ENCODE measurements at places on chromosomes 16 and 17.

- DNase-seq: no peak
These were observed 21.5 kb upstream of the CA4 start for GRCh38 chr17:60128171-60128859.

DNA sequence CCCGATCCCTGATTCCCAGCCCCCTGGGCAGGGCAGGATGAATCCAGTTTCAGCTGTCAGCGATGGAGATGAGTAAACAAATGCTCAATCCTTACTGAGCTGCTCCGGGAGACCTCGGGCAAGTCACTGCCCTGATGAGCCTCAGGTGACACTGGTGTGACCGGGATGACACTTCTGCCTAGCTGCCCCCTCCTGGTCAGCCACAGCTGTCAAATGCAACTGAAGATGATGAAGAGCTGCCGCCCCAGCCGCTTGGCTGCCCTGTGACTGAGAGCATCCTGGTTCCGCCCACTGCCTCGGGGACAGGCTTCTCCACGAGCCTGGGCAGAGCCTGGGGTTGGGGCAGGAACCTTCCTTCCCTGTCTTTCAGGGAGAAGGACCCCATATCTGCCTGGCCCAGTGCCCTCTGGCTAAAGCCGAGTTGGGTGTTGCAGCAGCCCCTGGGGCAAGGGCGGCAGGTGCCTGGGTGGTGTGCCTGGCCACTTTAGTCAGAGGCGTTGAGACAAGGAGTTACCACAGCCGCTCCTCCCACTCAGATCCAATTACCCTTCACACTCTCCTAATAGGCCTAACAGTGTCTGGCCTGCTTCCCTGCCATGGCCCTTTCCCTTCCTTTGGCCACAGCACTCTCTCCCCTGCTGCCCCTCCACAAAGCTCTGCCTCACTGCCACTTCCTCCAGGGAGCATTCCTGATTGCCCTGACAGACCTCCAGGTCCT, 5.5 kb downstream of the CCL17 start:
- DNase-seq: no peak

GRCh38 chr17:44122816-44123355, 555 bp downstream of the HDAC5 start:
- peak; percentile 23 for DNase-seq

GRCh38 chr17:42678951-42679491, 2.2 kb upstream of the PLEKHH3 start:
- peak; percentile 18 for DNase-seq

- no peak for DNase-seq
These were observed 220.2 kb upstream of the CDH8 start for GRCh38 chr16:62256406-62256805.

- DNase-seq: no peak
These were observed 185.2 kb downstream of the C16orf95 start for GRCh38 chr16:87131996-87132345.

DNA sequence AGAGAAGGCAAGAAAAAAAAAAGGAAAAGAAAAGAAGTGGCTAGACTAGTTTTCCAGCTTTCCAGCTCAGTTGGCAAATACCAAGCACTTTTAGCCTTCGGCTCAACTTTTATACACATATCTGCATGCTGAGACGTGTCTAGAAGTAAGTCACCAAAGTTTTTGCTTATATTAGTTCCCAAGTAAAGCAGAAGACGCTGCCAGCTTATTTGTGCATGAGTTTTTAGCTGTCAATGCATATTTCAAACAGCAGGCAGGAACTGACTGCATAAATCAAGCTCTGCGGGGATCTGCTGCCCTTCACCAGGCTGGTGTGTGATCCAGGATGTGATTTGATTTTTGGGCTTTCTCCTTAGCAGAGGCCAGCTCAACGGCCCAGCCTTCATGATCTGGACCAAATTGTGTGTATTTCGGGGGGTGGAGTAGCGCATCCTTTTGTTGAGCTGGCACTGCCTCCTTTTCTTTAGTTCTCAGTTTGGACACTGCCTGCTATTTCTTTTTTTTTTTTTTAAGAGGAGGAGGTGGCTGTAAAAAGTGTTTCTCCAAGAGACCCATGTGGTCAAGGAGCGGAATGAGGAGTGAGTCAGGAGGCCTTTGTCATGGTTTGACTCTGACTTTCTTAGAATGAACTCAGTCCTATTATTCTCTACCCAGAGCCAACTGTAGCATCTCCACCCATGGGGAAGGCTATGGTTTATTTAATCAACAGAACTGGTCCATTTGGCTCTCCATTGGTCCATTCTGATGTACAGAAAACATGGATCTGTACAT, 162.6 kb upstream of the XYLT1 start:
- DNase-seq: no peak

GRCh38 chr17:38330941-38331411, 12.8 kb downstream of the GPR179 start:
- no peak for DNase-seq

- DNase-seq: no peak
These were observed 192.9 kb downstream of the CCDC182 start for GRCh38 chr17:57552114-57552624.

DNA sequence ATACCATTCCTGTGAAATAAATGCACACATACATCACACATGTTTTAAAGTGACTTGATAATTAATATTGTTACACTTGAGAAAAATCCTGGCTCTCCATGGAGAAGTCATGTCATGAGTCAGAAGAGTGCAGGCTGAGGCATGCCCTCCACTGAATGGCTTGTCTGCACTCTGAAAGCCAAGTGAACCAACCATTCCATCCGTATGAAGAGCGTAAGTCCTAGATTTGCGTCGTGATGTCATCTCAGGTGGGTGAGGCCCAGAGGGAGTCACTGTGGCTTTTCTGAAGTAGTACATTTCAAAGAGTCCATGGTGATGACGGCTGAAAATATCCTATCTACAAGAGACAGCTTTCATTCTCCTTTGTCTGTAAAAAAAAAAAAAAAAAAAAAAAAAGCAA, 83.5 kb upstream of the IRX5 start:
- DNase-seq: no peak

DNA sequence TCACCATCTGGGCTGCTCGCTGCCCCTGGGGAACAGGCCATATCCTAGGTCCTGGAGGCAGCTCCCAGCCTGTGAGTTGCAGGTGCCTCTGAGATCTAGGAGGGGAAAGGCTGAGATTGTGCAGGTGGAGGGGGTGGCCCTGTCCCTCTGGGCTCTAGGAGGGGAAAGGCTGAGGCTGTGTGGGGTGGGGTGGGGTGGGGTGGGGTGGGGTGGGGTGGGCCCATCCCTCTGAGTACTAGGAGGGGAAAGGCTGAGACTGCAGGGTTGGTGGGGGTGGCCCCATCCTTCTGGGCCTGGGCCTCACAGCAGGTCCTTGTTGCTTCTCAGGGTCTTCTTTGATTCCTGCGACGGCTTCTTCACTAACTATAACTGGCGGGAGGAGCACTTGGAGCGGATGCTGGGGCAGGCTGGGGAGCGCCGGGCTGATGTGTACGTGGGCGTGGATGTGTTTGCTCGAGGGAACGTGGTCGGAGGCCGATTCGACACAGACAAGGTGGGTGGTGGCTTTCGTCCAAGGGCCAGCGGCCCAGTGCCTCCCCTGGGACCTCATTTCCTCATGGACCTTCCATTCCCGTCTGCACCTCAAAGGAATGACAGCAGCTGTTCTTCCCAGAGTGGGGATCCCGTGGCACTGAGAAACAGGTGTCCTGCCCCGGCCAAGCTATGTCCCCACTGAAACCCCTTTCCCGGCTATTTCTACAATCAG, 7.1 kb downstream of the ENGASE start:
- no peak for DNase-seq

- no peak for DNase-seq
These were observed 1.3 kb upstream of the PABPN1L start for GRCh38 chr16:88867581-88868246.

- DNase-seq: peak; percentile 51
These were observed 630 bp downstream of the RNFT1 start for GRCh38 chr17:59963738-59964481.
